Glomerular endothelial cell (primary cell): ENCODE measurements at places on chromosomes 4 and X.

DNA sequence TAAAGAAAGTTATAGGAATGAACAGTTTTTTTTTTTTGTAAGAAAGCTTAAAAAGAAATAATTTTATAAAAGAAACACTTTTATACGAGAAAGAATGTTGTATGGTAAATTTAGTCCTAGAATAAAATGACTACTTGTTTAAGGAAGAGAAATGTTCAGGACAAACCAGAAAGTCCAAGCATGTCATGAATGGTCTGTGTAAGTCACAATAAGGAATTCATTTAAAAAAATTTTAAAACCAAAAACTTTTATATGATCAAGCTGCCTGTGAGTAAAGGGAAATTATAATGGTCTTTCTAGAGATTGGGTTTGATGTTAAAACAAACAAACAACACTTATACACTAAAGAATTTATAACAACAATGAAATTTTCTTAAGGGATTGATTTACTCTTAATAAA lies 858.9 kb upstream of the PCDH7 start:
- no peak for DNase-seq

GRCh38 chr4:139266583-139267257 lies 13.3 kb downstream of the MGARP start:
- no peak for DNase-seq

- no peak for DNase-seq
Observed at GRCh38 chr4:13872155-13872554, 244.6 kb upstream of the BOD1L1 start.

DNA sequence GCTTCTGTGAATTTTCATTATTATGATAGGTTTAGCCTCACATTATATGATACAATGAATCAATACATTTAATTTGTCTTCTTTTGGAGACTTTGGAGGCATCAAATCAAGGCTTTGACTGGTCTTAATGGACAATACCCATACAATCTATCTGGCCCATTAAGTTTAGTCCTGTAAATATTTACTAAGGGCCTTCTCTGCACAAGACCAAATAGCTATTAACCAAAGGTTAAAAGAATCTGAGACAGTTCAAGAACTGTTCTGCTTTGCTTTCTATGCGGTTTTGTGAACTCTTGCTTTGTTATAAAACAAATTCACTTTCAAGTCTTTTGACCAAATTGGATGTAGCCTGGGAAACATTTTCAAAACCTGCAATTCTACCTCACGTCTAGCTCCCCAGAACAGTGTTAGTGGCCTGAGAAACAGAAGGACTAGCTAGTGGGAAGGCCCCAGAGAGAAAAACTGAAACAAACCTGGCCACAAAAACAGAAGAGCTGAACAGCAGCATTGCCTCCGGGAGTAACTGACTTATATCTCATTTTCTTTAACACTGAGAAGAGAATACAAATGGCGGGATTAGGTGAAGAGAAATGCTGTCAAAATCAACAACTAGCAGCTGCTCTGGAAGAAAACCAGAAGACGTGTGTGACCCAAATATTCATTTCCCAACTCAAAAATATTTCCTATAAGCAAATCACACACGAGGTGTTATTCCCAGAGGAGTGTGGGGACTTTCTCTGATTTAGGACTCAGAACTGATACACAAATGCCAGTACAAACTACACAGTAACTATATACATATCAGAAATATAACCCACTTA lies 548 bp downstream of the TLR1 start:
- no peak for DNase-seq
